ENCODE measurements at places on chromosomes 2 and 18.

DNA sequence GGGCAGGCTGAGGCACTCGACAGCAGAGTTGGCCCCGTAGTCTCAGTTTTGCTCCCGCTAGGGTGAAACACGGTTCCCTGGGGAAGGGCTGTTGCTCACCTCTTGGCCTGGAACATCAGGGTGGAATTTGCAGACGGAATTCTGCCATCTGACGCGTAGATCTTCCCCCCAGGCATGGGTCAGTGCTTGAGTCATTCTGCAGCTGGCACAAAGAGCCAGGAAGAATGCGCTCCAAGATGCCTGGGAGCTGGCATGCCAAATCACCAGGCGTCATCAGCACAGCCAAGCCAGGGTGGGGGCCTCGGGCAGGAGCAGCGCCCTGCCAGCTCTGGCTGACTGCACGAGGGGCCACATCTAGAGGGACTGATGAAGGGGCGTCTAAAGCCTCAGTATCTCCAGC lies 42.7 kb downstream of the ODC1 start:
- no peak for DNase-seq

GRCh38 chr2:57842531-57842930 lies 204.1 kb upstream of the VRK2 start:
- DNase-seq = no peak

DNA sequence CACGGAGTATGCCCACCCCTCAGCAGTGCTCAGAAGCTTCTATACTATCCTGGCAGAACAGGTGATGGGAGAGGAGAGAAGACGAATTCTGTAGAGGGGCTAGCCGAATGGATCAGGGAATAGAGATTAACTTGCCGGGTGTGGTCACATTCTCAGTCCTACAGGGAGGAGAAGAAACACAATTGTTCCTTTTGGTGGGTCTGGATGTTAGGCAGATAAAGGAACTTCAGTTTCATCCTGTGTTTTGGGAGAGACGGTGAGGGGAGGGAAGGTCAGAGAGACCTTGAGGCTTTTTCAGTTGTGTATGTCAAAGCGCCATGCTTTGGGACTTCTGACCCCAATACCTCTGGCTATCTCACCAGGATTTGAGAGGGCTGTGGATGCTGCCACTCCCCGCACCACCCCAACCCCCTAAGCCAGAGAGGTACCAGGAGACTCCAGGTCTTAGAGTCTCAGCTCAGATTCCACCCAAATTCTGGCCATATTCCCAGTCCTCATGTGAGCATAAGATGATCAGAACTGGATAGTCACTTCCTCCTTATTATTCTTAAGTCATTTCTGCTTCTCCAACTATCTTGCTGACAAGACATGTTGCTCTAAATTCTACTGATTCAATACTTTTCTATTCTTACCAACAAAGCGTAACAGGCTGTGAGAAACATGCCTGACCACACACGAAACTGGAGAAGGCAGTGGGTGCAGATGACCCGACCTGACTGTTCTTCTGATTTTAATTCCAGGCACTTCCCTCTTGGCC lies 2.3 kb upstream of the TMEM37 start:
- no peak for DNase-seq

DNA sequence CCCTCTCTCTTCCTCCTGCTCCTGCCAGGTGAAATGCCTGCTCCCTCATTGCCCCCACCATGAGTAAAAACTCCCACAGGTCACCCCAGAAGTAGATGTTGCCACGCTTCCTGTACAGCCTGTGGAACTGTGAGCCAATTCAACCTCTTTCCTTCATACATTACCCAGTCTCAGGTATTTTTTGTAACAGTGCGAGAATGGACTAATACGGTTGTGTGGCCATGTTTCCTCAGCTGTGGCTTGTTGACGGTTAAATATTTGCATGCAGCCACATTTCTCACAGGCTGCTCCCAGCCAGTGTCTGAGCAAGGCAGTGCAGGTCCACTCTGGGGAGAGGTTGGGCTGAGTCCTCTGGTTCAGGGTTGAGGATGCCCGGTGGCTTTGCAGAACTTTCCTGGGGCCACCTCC lies 27.8 kb upstream of the COPS8 start:
- DNase-seq = no peak

GRCh38 chr18:7038330-7038851 lies 79.2 kb downstream of the LAMA1 start:
- no peak for DNase-seq

DNA sequence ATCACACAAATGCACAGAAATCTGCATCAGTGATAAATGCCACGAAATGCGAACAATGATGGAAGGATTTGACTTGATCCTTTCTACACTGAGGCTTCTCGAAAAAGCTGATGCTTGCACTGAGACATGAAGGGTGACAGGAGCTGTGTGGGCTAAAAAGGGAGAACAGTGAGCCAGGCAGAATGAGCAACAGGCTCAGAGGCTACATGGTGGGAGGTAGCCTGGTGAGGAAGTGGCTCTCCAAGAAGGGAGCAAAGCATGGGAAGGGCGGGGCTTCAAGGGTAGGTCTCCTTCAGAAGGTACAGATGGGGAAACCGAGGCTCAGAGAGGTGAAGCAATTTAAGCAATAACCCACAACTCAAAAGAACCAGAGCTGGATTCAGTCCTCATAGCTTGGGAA lies 82.4 kb downstream of the TRIM43 start:
- no peak for DNase-seq

- DNase-seq = no peak
Observed at GRCh38 chr2:158967114-158967730, 1.2 kb upstream of the TANC1 start.

DNA sequence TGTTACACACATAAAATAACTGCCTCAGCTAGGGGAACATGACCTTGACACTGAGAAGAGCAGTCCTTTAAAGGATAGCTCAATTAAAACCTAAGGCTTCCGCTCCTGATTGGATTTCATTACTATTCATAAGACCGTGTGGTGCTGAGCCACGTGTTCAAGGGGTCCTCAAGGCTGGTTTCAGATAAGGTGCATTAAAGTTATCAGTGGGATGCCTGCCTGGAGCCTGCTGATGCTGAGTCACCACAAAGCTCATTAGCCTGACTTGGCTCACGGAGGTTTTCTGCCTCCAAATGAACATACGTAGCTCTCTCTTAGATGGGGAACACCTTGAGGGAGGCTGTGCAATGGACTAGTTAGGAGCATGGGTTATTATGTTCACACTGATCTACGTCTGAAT lies 518.9 kb downstream of the TDRD15 start:
- no peak for DNase-seq

DNA sequence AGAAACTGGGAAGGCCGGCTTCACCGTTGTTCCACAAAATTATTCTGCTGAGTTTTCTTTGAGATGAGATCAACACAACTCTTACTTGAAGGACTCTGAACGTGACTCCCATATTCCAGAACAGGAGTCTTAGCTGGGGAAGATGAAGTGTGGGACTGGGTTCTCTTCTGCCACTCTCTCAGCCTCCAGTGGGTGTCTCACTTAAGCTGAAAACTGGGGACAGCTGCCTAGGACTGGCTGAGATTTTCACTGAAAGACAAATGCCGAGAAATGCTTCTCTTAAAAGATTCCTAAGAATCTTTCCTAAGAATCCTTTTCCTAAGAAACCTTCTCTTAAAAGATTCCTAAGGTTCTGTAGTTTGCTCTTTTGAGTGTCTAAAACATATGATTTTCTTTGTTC lies 156.6 kb upstream of the LHCGR start:
- DNase-seq = no peak

- no peak for DNase-seq
Observed at GRCh38 chr2:13335862-13336535, 619.3 kb downstream of the TRIB2 start.

DNA sequence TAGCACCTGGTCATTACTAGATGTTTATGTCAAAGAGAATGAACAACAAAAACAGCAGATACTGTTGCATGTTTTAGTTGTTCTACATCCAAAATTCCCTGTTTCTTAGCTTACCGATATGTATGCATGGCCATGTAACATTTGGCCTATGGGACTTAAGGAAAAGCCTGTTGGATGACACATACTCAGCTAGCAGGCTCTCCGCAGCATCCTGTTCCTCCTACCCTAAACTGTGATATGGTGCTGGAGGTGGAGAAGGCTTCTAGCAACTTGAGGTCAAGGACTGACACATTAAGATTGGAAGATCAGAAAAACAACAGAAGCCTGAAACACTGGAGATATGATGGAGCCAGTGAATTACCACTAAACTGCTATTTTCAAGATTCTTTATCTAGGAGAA lies 537.8 kb downstream of the LRRTM4 start:
- DNase-seq = no peak

- DNase-seq = no peak
Observed at GRCh38 chr2:2332381-2332780, 1.3 kb upstream of the MYT1L start.

DNA sequence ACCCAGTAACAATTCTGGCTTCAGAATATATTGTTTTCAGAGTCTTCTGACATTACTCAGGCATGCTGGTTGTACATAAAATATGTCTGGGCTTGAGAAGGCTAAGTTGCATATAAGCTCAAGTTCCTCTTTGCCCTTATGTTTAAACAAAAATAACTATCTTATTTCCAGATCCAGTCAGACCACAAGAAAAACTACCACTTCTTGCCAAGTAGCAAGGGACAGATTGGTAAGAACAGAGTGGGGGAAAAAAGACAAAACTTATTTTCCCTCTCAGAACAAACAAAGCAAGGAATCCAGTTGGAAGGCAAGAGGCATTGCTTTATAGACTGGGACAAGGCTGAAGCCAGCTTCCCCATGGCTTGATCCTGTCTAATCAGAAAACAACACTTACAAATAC lies 1036.7 kb upstream of the CELF4 start:
- no peak for DNase-seq

GRCh38 chr2:210461401-210461800 lies 15.2 kb downstream of the LANCL1 start:
- DNase-seq = no peak

DNA sequence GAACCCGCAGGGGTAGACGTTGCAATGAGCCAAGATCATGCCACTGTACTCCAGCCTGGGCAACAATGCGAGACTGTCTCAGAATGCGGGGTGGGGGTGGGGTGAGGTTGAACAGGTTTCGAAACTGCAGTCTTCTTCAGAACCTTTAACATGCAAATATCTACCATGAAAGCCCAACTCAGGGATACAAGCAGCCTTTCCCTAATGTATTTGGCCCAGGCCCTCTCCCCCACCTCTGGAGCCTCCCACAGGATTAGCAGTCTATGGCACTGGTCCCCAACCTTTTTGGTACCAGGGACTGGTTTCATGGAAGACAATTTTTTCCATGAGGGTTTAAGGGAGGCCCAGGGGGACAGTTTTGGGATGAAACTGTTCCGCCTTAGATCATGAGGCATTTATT lies 53.5 kb downstream of the CCBE1 start:
- no peak for DNase-seq

GRCh38 chr2:176493226-176493825 lies 224.1 kb downstream of the MTX2 start:
- DNase-seq = no peak

DNA sequence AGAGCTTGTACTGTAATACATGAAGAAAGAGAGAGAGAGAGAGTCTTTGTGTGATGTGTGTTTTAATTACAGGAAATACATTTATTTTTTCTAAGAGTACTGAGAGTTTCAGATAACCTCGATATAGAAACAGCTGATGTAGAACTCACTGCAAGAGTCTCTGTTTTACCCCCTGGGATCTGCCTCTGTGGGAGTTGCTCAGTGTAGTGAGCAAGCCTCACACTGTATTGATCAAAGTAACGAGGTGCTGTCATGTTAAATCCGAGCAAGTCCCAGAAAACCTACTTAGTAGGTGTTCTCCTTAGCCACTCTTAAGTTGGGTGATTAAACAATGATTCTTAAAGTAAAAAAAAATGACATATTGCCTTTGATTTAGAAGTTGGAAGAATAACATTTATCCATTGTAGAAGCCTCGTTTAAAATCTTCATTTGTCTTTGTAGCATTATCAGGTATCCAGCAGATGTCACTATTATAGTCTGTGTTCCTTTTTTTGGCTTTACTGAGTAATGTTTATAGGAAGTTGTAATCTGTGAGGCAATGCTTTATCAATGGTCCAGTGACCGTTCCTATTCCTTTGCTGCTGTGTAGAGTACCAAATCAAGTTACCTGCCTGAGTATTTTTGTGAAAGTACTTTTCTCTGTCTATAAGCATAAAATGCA lies 219.0 kb downstream of the MYO3B start:
- no peak for DNase-seq

- no peak for DNase-seq
Observed at GRCh38 chr18:513826-514530, 13.5 kb upstream of the COLEC12 start.

- DNase-seq = no peak
Observed at GRCh38 chr18:55219059-55219458, 259.8 kb upstream of the CCDC68 start.

Data from natural killer cell (primary cell).